ENCODE measurements at places on chromosomes 7 and 10.

DNA sequence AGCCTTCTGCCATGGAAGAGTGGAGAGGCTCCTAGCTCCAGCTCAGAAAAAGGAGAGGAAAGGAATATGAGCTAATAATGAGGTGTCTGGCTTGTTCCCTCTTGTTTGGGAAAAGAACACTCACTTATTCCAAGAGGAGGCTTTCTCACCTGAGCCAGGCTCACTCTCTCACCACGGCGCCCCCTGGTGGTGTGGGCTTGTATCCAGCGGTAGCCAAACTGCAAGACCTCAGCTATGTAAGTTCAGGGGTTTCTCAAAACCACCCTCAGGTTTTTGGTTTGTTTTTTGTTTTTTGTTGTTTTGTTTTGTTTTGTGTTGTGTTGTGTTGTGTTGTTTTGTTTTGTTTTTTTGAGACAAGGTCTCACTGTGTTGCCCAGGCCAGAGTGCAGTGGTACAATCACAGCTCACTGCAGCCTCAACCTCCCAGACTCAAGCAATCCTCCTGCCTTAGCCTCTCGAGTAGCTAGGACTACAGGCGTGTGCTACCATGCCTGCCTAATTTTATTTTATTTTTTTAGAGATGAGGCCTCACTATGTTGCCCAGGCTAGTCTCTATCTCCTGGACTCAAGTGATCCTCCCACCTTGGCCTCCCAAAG is 124.0 kb downstream of the TMEM130 start:
- peak; percentile 46 for DNase-seq

DNA sequence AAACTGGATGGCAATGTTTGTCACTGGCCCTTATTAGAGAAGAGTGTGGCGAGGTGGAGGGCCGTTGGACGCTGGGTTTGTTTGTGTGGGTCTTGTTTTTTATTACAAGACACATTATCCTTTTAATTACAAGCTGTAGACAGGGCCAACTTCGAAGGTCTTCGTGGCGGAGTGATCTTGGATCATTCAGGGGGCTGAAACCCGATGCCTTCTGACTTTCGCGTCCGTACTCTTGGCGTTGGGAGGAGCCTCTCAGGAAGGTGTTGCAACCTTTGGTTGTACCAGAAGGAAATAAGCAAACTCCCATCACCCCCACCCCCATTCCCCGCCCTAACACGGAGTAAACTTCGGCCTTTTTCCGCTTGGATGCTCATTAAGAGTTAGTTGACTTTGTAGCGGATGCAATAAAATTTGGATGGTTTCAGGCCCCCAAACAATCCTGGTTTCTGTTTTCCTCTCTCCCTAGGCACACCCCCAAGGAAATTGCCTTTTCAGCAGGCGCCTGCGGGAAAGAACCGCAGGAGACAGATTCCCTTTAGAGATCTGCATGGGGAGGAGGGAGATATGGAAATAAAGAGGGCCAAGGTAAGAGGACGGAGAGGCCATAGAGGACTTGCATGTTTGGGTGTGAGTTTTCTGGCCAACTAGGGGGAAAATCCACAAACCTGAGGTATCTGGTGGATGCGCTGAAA is 294.5 kb upstream of the NFE2L3 start:
- no peak for DNase-seq

DNA sequence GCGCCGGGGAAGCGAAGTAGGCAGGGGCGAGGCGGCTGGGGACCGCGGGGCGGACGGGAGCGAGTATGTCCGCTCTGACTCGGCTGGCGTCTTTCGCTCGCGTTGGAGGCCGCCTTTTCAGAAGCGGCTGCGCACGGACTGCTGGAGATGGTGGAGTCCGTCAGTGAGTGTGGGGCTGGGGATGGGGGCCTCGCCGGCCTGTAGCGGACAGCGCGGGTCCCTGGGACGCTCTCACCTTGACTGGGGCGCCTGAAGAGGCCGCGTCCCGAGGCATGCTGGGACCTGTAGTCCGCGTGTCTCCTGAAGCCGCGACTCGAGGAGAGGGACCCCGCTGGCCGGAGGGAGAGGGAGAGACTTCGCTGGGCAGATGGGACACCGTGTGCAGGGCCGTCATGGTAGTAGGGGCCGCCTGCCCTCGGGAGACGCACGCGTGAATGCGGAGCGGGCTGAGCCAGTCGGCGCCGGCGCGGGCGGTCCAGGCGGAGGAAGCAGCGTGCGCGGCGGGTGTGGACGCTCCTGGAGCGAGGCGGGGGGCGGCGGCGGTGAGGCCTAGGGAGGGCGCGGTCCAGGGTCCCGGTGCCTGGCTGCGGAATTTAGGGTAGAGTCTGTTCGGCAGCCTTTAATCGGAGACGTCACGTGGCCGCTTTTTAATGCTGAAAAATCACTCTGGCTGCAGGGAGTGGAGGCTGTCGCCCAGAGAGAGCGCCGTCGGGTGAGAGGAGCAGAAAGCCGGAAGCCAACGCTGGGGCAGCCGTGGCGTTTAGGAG is at the start of gene NDUFB2:
Gene NDUFB2 (plus strand): TSS at position 29 of the 767 bp plus-strand sequence. CDS start 37 bp downstream, at position 66.
- DNase-seq = peak; percentile 60

DNA sequence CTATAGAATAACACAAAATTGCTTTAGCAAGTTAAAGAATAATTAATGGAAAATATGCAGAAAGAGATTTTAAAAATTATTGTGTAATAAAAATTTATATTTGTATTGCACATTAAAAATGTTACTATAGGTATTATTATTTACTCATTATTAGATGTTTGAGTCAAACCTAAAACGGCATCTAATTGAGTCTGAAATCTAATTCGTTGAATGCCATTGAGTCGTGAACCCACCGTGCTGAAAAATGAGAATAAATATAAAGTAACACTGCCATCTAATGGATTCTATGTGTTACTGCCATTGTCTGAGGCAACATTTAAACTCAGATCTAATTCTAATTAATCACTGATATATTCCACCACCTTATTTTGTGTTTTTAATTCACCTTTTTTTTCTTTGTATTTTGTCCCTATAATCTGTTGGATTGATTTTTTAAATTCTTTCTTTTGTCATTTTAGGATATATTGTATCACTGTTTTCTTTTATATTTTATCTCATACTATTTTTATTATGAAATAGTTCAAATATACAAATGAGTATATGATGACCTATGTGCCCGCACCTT is 62.2 kb downstream of the SAMD9 start:
- no peak for DNase-seq

- no peak for DNase-seq
Measured at GRCh38 chr10:22825841-22826240, 102.0 kb upstream of the ARMC3 start.

- DNase-seq = no peak
Measured at GRCh38 chr7:2628130-2628482, 3.7 kb upstream of the TTYH3 start.

DNA sequence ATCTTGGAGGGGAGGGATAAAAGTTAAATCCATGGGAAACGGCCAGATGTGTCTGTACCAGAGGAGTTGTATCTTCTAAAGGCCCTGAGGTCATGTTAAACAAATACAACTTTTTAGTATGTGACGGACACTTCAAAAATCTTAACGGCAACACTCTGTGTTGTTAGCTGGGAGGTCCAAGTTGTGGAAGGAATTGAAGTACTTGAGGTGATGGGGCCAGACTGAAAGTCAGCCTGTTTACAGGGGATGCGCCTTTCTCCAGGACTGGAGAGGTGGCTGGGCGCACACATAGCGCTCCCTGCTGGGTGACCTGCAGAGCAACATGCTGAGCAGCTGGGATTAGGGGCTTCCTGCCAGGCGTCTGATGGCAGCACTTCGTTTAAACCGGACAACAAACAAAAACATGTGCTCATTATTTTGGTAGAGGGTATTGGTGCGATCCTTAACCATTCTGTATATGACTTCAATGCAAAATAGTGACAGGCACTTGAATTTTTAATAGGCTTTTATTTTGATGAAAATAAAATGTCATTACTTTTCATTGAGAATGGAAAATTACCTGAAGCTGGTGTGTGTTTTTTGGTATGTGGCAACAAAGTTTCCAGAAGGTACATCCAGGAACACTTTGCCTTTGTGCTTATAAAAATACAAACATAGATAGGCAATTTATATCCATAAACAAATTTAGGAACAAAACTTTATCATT is 198.2 kb downstream of the MLLT10 start:
- DNase-seq = no peak

DNA sequence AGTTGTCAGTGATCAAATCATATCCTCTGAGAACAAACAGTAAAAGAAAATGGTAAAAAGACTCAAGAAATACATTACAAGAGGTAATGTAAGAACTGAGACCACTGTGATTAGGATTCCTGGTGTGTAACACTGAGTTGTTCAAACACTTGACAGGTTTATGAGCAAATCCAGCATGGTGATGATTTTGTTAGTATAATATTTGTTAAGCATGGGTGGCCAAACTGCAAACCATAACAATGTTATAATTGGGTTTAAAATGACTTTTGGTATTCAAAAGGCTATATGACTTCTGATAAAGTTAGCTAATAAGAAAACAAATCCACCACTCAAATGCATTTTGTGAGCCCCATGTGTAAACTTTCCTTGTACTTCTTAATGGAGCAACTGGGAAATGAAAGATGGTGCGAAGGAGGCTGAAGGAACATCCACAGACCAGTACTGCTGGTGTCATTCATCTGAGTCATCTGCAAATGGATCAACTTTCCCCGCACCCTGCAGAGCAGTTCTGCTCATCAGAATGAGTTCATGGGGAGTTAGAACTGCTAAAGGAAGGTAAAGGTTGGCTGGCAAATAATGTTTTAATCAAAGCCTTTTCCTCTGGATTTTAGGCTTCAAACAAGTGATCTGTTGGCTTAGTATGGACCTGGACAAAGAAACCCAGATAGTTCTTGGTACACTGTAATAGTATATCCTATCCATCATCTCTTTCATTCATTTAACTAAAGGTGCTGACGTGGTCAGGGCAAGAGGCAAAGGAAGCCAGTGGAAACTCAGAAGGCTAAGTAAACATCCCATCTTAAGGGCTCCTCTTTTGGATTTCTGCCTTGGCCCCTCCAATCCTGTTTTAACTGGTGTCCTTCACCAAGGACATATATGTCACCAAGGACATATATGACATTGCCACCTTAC is 45.0 kb downstream of the AFAP1L2 start:
- DNase-seq = no peak

DNA sequence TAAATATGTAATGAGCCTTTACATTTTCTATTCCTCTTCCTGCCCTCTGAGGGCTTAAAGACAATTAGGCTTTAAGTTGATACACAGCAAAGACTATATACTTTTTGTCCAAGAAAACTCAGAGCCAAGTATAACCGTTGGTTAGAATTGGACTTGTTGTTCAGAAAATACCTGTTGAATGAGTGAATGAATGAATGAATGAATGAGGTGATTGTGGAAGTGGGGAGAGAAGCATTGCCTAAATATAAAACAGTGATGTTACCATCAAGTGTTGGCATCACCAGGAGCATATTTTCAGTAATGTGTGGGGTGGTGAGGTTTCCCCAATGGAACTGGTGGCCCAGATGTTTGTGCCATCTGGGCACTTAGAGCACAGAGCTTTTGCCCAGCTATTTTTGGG is 106.9 kb downstream of the AOAH start:
- DNase-seq = no peak

DNA sequence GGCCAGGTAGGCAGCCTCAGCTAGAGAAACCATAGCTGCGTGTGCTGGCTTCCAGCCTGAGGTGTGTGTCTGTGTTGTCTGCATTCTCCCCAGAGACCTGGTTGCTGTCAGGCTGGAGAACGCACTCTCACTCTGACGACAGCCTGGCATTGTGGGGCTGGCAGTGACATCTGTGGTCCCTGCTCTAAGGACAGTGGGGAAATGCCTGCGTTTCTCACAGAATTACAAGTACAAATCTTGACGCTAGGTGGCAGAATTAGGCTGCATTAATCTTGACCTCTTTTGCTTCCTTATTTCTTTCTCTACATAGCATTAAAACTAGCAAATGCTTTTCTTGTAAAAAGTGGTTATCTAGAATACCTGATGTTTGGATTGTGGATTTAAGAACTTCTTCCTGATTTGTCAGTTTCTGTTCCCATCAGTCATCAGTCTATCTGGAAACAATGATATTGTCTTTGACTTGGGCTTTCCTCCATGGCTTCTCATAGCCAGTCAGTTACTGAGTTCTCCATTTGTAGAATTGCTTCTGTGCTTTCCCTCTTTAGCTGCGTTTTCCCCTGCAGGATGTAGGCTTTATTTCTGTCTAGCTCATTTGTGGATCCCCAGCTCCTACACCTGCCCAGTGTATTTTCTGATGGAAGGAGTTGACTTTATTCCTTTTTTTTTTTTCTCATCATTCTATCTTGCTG is 86.0 kb downstream of the FANK1 start:
- no peak for DNase-seq

GRCh38 chr7:86664486-86664885 is 20.8 kb downstream of the GRM3 start:
- no peak for DNase-seq

GRCh38 chr7:117780832-117781231 is 92.4 kb downstream of the CTTNBP2 start:
- no peak for DNase-seq

GRCh38 chr10:114879093-114879492 is 57.5 kb downstream of the FHIP2A start:
- DNase-seq = no peak

DNA sequence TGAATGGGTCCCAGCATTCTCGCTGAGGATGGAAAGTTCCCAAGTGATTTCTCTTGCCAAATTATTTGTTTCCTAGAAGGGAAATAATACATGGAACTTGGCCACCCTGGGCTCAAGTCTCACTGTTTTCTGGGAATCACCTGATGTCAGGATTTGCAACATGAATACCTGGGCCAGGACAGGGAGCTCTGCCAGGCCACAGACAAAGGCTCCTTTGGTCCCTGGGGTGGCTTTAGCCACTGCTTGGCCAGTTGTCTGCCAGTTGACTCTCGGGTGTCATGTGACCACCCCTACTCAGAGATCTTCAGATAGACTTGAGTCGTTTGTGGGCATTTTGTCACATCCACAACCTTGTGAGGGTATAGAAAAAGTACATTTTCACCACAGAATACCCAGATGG is 258.0 kb upstream of the HABP2 start:
- no peak for DNase-seq

DNA sequence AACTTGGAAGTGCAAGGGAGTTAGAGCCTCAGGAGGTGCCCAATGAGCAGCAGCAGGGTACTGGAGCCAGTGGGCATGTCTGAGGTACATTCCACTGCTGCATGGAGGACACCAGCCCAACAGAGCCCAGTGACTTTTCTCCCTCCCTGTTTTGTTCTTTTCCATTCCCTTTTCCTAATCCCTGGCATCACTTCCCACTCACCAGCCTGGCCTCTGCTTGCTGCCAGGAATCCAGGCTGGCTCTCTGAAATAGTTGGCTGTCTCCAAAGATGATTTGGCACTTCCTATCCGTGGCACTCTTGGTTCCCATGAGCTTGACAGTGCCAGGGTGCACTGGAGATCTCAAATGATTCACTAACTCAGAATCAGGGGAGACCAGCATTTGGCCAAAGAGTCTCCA is 97.7 kb upstream of the ZPBP start:
- DNase-seq = no peak

GRCh38 chr10:78971094-78971682 is 97.6 kb upstream of the ZMIZ1 start:
- DNase-seq = no peak

Measured in activated CD4-positive, CD25-positive, alpha-beta regulatory T cell (primary cell).